ENCODE measurements at places on chromosomes 6 and 20.

- DNase-seq, result no peak
These were observed 9.5 kb upstream of the IGF2R start for GRCh38 chr6:159959165-159959975.

GRCh38 chr6:125604257-125604656 is 145.2 kb upstream of the HEY2 start:
- DNase-seq, result no peak

DNA sequence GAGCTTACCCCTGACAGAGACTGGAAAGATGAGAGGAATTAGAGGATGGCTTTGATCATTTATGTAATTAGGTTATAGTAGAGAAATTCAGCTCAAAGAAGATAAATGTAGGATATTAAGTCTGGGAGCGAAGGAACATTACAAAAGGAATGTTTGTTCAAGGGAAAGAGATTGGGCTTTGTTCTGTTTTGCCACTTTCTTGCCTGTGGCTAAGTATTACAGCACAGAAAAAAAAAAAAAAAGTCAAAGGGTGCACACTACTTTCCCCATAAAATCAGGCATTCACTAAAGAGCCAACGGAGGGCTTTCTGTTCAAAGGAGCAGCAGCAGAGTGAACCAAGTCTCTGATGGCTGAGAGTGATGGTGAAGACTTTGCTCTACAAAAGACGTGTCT is 5.0 kb upstream of the HDDC2 start:
- no peak for DNase-seq

- DNase-seq, result no peak
These were observed 135.7 kb downstream of the KIF13A start for GRCh38 chr6:17851720-17852161.
